Hematopoietic multipotent progenitor cell treated with erythropoietin and hydrocortisone succinate and interleukin-3 and kit ligand, for 15 days (in vitro differentiated cells): ENCODE measurements at places on chromosomes 16 and 17.

- DNase-seq, result peak; percentile 73
Observed at GRCh38 chr16:67198238-67198734, 645 bp upstream of the ELMO3 start.

DNA sequence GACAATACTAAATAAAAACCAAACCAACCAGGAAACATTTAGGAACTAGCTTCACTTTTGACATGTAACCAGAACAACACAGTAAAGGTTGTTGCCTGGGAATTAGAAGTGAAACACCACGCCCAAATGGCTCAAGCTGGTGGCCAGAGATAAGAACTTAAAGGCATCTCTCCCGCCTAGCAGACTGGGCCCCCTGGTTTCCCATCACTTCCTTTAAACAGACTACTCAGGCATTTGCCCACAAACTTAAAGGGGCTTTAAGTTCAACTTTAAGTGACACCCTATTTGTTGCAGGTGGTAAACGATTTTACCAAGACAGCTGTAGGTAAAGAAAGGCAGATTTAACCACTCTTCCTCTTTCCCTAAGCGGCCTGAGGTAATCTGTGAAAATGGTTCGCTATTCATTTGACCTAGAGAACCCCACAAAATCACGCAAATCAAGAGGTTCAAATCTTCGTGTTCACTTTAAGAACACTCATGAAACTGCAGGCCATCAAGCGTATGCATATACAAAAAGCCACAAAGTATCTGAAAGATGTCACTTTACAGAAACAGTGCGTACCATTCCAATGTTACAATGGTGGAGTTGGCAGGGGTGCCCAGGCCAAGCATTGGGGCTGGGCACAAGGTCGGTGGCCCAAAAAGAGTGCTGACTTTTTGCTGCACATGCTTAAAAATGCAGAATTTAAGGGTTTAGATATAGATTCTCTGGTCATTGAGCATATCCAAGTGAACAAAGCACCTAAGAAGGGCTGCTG lies 40.8 kb upstream of the BPTF start:
- peak; percentile 96 for DNase-seq

GRCh38 chr16:50592996-50593395 lies 44.8 kb downstream of the NKD1 start:
- no peak for DNase-seq

- DNase-seq, result no peak
Observed at GRCh38 chr17:58837699-58838098, 82.0 kb downstream of the PPM1E start.

- no peak for DNase-seq
Observed at GRCh38 chr16:24734382-24734781, 4.9 kb downstream of the TNRC6A start.

DNA sequence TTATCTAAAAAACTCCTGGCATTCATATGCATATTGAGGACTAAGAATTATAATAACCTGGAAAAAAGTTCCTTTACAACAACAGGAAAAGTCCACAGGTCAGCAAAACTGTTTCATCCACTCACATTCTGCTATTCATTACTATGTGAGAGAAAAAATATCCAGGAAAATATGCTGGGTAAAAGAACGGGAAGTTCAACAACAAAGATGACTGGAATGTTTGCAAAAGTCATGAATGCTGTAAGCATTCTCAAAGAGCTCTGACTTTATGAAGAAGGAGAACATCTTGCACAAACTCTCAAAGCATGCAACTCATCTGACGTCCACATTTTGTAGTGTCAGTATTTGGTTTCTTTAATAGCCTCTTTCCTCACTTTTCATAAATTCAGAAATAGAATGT lies 56.9 kb upstream of the ALDH3A1 start:
- DNase-seq, result no peak

- DNase-seq, result no peak
Observed at GRCh38 chr16:28898266-28898665, 20.0 kb downstream of the ATP2A1 start.

DNA sequence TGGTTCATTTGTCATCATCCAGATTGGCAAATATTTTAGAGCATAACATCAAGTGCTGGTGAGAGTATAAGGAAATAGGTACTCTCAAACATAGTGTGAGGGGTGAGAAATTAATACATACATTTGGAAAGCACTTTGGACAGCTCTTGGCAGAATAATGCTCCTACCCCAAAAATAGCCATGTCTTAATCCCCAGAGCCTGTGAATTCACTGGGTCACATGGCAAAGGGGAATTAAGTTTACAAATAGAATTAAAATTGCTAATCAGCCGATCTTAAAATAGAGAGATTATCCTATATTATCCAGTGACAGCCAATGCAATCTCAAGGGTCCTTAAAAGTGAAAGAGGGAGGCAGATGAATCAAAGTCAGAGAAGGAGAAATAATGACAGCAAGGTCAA lies 38.8 kb upstream of the ANKFN1 start:
- no peak for DNase-seq

DNA sequence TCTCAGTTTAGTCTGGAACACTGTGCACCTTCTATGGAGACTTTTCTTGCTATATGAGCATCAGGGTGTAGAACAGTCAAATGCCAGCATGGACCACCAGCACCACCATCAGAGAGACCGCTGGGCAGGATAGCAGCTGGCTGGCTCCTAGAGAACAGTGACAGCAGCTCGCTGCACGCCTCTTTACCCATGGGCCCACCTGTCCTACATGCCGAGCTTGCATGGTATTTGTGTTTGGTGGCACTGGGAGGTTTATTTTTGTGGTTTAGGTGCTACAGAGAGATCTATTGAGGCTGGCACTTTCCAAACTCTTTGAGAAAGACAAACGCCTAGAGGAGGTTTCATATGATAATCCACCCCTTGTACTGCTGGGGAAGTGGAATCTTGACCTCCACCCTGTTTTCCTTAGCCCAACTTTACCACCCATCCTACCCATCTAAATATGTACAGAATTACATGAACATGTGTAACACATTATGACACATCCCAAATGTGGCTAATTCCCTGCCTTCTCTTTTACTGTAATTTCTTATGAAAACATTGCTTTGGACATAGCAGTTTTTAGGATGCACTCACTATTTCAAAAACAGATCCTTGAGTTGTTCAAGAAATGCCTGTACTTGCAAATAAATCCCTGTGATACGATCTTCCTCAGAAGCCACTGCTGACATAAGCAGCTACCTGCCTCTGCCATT lies 46.3 kb downstream of the COG7 start:
- DNase-seq, result no peak

DNA sequence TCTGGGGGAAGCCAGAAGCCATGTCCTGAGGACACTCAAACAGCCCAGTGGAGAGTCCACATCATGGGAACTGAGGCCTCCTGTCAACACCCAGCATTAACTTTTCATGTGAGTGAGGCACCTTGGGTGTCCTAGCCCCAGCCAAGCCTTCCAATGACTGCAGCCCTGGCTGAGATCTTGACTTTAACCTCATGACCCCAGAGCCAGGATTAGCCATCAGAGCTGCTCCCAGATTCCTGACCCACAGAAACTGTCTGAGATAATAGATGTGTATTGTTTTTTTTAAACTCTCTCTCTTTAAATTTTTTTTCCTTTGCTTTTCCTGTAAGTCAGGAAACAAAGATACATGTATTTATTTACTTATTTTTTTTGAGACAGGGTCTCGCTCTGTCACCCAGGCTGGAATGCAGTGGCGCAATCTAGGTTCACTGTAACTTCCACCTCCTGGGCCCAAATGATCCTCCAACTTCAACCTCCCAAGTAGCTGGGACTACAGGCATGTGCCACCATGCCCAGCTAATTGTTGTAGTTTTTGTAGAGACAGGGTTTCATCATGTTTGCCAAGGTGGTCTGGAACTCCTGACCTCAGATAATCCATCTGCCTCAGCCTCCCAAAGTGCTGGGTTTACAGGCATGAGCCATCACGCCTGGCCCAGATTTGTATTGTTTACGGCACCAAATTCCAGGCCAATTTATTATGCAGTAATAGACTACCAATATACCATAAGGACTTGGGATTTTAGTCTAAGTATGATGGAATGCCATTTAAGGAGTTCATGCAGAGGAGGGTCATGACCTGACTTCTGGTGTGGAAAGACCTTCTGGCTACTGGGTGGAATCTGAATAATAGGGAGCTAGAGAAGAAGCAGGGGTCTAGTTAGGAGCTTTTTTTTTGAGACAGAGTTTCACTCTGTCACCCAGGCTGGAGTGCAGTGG lies 14.0 kb upstream of the TMEM94 start:
- DNase-seq, result no peak

- no peak for DNase-seq
Observed at GRCh38 chr16:89417352-89417751, 73.0 kb downstream of the ANKRD11 start.

- no peak for DNase-seq
Observed at GRCh38 chr16:53766304-53767016, 62.5 kb downstream of the FTO start.

DNA sequence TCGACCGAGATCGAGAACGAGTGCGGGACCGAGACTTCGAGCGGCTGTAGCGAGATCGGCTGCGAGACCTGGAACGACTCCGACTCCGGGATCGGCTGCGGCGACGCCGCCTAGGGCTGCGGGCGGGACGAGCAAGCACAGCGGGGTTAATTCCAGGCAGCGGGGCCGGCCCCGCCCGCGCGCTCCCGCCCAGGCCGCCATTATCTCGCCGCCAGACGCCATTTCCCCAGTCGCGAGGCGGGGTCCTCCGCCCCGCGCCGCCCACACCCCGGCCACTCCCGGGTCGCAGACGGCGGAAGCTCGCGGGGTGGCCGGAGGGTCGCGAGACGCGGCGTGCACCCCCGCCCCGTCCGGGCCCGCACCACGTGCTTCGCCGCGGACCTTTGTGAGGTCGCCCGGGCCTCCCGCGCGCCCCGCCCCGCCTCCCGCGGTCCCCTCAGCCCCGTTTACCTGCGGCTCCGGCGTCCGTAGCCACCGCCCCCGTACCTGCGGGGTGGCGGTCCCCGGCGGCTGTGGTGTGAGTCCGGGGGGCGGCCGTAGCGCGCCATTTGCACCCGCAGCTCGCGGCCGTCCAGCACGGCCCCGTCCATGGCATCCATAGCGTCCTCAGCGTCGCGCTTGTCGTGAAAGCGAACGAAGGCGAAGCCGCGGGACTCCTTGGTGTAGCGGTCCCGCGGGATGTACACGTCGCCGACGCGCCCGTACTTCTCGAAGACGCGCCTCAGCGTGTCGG lies 616 bp downstream of the SRSF2 start:
- peak; percentile 81 for DNase-seq

GRCh38 chr17:4124999-4125398 lies 17.8 kb downstream of the ZZEF1 start:
- no peak for DNase-seq

DNA sequence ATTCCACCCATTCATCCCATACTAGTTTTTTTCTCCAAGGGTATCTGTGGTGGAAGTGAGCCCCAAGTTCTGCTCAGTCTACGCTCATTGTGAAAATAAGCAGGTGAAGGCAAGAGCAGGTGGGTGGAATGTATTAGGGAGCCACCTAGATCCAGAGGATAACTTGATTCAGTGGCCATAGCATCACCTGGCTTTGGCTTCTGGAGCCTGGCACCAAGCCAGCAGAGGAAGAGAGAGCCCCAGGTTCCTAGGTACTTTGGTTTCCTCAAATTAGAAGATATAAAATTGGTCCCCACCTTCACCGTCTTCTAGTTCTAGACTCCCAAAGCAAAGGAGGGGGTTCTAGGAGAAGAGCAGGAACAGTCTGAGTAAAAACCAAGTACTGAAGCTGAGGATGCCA lies 4.1 kb downstream of the FXR2 start:
- no peak for DNase-seq

DNA sequence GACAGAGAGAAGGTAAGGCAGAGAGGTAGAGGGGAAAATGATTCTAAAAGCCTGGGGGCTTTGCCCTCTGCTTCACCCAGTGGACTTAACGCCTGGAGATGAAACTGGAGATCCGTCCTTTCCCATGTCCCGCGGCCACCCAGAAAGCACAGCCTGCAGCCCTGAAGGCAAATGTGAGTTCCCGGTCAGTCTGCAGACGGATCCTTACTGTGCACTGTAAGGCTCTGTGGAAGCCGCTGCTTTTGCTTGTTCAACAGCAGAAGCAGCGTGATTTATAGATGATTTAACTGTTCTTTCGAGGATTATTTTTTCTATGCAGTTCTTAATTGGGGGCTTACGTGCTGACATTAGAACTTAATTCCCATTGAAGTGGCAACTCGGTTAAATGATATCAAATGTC lies 290.4 kb downstream of the FOXL1 start:
- no peak for DNase-seq

- no peak for DNase-seq
Observed at GRCh38 chr16:30491744-30492308, 19.3 kb downstream of the ITGAL start.

DNA sequence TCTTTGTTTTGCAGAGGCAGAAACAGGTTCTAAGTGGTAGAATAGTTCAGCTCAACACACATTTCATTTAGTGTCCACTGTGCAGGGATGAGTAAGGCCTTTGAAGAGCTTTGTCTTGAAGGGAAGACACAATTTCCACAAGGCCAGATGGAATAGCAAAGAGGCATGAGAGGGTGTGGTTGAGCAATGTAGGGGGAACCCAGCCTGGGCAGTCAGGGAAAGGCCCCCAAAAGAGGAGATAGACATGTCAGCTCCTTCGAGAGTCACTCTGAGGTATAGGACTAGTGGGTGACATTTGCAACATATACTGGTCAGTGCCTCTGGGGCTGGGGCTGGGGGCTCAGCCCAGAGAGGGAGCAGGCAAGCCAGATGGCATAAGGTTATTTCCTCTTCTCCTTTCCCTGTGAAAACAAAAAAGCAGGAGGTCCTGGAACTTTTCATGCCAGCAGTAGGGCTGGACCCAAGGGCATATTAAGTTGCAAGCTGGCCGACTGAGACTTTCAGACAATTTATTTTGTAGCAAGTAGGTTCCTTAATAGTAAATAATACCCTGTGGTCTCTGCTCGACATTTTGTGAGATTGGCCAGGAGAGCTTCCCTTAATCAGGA lies 7.1 kb downstream of the ALKBH5 start:
- no peak for DNase-seq

- no peak for DNase-seq
Observed at GRCh38 chr17:30565073-30565935, 88.1 kb downstream of the GOSR1 start.

- no peak for DNase-seq
Observed at GRCh38 chr16:2289282-2289681, 21.4 kb upstream of the RNPS1 start.

GRCh38 chr17:45050481-45051059 lies 862 bp downstream of the DCAKD start:
- DNase-seq, result no peak

- DNase-seq, result no peak
Observed at GRCh38 chr17:58947411-58947810, 159.3 kb downstream of the TRIM37 start.

GRCh38 chr16:1876468-1876867 lies 4.5 kb upstream of the MEIOB start:
- DNase-seq, result no peak

GRCh38 chr16:51156807-51157200 lies 5.7 kb upstream of the SALL1 start:
- DNase-seq, result no peak

- no peak for DNase-seq
Observed at GRCh38 chr17:15006421-15007128, 258.6 kb downstream of the PMP22 start.
